Peyer's patch (tissue), 4 donors: ENCODE measurements at places on chromosomes 11 and 22. TPM values are rescaled to one million over a fixed set of nuclear protein-coding genes. Genes with fewer than 3 reads are reported as not detected.

KCNJ1 gene
- total RNA-seq = not detected

LARGE2 gene
- 1.2 TPM for total RNA-seq

- peak; percentile 80 for DNase-seq
- peaks cover 12% of the 10 kb centered on the region for H3K4me1 ChIP-seq
- H3K36me3 ChIP-seq = no peaks in the 10 kb centered on the region
Observed at GRCh38 chr11:5600374-5600851, 4.0 kb downstream of the TRIM6 start.

CST6 gene
- total RNA-seq = not detected
